Uterus (tissue), 4 donors: ENCODE measurements at places on chromosomes 6 and 20.

DNA sequence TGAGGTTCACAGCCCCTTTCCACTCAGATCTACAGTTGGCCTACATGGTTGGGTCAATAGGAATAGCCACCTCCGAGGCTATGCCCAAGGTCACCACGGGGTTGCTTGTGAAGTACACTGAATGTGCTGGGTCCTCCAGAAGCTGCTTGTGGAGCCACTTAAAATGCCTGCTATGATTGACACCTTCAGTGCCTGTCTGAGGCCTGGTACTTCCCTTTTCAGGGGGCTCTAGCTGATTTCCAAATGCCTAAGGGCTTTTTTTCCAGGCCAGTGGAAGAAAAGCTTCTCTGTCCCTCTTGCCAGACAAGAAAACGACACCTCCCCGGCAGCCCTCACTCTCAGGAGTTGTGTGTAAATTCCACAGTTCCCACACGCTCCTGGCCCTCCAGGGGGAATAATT is 6.3 kb upstream of the NXT1 start:
- DNase-seq: no peak

- no peak for DNase-seq
These were observed 81.5 kb upstream of the ISM1 start for GRCh38 chr20:13139459-13140150.

- DNase-seq: no peak
These were observed 833.4 kb upstream of the MAP3K7 start for GRCh38 chr6:91420243-91420642.

DNA sequence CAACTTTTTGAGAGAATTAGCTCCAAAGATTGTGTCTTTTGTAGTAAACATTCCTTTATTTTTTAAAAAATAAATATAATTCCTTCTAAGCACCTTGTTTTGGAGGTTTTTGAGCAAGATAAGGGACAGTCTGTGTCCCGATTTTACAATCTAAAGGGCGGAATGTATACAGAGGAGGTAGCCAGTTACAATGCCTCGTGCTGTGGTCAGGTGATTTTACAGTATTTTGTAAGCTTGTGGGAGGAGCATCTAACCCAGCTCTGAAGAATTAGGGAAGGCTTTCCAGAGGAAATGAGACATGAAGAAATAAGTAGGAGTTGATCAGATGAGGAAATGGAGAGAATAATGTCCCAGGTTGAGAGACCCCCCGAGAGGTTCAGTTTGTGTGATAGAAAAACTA is 1.3 kb downstream of the HINT3 start:
- DNase-seq: no peak

GRCh38 chr6:70666706-70667105 is 977 bp upstream of the SMAP1 start:
- no peak for DNase-seq

GRCh38 chr6:706146-706545 is 13.2 kb upstream of the EXOC2 start:
- DNase-seq: no peak

GRCh38 chr20:36851490-36851889 is 24.4 kb upstream of the TLDC2 start:
- DNase-seq: no peak

DNA sequence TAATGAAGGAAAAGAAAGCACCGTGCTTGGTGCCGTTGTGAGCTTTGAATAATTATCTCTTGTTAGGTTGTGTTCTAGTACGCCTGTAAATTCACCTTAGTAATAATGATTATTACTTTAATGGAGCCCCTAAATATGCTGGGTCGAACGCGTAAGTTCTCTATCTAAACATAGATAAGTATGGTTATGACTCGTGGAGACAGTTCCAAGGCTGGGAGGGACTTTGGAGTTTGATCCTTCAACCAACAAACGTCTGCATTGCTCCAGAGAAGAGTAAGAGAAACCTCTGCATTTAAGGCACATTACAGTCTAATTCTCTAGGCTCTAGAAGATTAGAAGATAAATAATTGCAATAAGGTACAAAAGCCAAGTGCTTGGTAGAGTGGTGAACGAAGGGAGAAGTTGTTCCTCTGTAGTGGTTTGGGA is 514 bp downstream of the ACOT13 start:
- DNase-seq: no peak

DNA sequence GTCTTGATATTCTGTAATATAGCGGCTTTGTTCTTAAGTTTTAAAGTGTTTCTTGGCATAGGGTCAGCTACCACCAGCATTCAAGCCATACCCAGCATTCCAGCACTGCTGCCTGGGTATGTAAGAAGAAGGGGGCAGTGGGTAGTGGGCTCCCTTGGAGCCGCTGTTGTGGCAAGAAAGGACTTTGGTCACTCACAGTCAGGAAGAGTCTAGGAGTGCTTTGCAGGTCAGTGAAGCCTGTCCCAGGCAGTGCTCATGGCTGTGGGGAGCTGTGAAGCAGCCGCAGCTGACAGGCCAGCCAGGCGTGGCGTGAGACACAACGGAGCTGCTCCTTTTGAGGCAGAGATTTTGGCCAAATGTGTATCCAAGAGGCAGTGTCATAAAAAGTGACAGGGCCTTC is 512.0 kb downstream of the CDKAL1 start:
- no peak for DNase-seq

GRCh38 chr6:4930025-4930691 is 73.7 kb downstream of the RPP40 start:
- DNase-seq: no peak

GRCh38 chr6:12419631-12420272 is 129.6 kb downstream of the EDN1 start:
- DNase-seq: no peak

- no peak for DNase-seq
These were observed 36.4 kb upstream of the SLC17A4 start for GRCh38 chr6:25717866-25718740.
